Natural killer cell treated with Interleukin-12 subunit alpha and Interleukin-12 subunit beta and Interleukin-15 and Interleukin-18, amount 100 ng/mL, for 72 hours (primary cell): ENCODE measurements at places on chromosomes 7 and 10.

DNA sequence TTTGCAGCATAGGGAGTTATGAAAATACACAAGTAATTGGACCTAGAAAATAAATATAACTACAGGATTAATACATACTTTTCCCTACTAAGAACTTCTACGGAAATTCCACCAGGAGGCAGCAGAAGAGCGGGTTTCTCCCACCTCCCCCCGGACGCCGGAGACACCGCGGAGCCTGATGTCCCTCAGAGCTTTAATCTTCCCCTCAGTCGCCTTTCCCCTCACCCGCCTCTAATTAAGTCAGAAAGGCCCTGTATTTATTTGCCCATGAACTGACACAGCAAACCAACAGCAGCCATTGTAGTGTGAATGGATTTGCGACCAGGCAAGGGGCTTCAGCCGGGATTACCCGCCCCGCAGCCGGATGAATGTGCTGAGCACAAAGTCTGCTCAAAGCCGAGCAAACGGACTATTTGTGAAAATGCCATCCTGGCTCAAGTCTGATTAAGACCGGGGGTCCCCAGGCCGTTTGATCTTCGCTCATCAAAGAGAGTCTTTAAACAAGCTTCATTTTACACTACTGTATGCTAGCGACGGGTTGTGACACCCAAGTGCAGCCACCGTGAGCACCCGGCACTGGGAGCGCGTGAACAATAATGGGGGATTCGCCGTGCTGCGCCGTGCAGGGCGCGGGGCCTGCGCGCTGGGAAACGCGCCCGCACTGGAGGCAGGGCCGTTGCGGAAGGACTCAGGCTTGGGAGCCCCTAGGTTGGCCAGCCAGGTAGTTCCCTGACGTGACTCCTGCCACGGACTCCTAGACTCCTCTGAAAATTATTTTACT is 5.6 kb upstream of the DKK1 start:
- peaks cover 6% of the 10 kb centered on the region for H3K4me1 ChIP-seq
- H3K27ac ChIP-seq, result no peak overlapping the region
- H3K36me3 ChIP-seq, result peaks cover 4% of the 10 kb centered on the region

- H3K4me1 ChIP-seq, result peaks cover 7% of the 10 kb centered on the region
- H3K4me3 ChIP-seq, result no peak overlapping the region
- no peak for DNase-seq
- H3K27ac ChIP-seq, result no peak overlapping the region
- H3K27me3 ChIP-seq, result no peaks in the 10 kb centered on the region
- no peaks in the 10 kb centered on the region for H3K36me3 ChIP-seq
Observed at GRCh38 chr7:151748733-151749132, 128.2 kb downstream of the PRKAG2 start.

DNA sequence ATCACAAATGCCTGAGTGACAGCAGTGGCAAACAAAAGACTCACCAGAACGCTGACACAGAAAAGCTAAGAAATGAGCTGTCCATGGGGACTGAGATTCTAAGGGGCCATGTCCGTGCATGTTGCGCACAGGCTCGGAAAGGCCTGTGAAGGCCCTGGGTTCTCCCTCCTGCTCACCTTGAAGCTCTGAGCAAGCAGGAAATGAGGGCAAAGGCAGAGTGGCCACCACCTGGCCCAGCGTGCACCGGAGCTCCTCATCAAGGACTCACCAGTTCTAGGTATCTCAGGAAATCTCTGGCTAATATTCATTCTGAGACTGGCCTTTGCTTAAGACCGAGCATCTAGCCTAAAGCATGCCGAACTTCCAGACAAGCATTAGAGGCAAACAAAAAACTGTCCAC is 52.7 kb downstream of the MAD1L1 start:
- no peaks in the 10 kb centered on the region for H3K36me3 ChIP-seq
- H3K4me1 ChIP-seq, result no peaks in the 10 kb centered on the region
- H3K27me3 ChIP-seq, result no peaks in the 10 kb centered on the region
- no peak overlapping the region for H3K4me3 ChIP-seq
- no peak overlapping the region for H3K27ac ChIP-seq

DNA sequence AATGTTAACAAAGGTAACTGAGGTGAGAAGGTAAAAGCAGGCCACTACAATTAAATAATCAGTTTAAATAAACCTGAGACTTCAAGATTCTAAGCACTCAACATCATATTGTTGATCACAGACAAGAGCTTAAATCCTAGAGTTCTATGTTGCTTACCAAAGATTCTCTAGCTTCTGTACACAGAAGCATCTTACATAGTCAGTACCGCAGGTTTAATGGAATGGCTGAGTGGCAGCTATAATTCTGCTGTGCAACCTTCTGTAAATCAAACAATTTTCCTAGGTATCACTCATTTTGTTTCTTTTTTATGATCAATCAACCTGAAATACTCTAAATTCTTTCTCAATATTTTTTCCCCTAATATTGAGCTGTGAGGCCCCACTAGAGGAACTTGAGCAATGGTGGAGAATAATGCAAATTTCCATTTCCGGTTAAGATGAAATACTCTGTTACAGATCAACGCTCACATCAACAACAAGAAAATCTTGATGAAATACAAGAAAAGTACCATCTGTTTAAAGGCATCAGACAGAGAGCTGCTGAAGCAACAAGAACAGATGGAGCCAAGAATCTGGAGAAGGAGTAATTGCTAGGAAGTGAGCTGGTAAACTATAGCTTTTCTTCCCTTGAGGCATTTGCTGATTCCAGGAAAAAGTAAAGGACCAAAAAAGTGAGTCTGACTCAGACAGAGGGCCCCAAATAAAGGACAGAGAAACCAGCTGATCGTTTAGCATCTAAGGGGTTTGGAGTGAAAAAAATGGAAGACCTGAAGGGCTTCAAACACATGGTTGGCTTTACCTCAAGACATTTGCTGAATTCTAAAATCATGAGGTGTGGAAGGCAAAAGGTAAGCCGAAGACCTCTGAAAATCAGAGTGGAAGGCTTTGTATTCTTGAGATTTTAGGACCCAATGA is 22.6 kb downstream of the PNPLA8 start:
- DNase-seq, result no peak
- no peak overlapping the region for H3K4me3 ChIP-seq
- peaks cover 6% of the 10 kb centered on the region for H3K4me1 ChIP-seq
- peaks cover 7% of the 10 kb centered on the region for H3K36me3 ChIP-seq

GRCh38 chr7:116836048-116836447 is 26.3 kb upstream of the CAPZA2 start:
- no peak overlapping the region for H3K27ac ChIP-seq
- DNase-seq, result no peak

DNA sequence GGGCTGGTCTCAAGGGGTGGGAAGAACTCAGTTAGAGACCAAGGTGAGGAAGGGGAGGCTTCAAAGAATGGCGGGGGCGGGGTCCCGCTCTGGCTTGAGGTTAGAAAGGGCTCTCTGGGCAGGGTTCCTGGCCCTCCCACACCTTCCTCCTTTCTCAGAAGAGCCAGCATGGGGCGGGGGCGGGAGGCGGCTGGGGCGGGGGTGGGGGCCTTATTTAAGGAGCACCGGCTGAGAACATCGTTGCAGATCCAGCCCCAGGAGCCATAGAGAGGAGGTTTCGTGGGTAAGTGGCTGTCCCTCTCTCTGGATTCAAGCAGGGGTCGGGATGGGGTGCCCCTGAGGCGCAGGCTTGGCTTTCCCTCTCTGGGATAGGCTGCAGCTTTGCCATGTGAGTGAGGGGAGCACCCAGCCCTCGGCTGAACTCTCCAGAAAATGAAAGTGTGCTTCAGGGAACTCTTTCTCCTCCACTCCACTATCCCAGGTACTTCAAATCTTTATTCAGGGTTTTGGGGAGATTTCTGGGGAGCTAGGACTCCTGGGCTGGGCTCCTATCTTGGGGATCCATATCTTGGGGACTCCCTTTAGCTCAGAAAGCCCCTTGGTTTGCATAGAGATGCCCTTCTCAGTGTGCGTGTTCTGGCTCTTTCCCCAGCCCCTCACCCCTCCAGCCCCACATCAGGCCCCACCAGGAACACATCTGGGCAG is 3.3 kb upstream of the CUEDC2 start:
- DNase-seq, result peak; percentile 79
- peak overlapping the region; percentile 90 for H3K27ac ChIP-seq
- H3K36me3 ChIP-seq, result no peaks in the 10 kb centered on the region
- H3K4me1 ChIP-seq, result peaks cover 66% of the 10 kb centered on the region
- H3K27me3 ChIP-seq, result no peaks in the 10 kb centered on the region

GRCh38 chr7:132258231-132258630 is 318.0 kb downstream of the PLXNA4 start:
- H3K27me3 ChIP-seq, result no peaks in the 10 kb centered on the region
- no peaks in the 10 kb centered on the region for H3K36me3 ChIP-seq
- no peak for DNase-seq
- H3K27ac ChIP-seq, result no peak overlapping the region
- H3K4me1 ChIP-seq, result no peaks in the 10 kb centered on the region

DNA sequence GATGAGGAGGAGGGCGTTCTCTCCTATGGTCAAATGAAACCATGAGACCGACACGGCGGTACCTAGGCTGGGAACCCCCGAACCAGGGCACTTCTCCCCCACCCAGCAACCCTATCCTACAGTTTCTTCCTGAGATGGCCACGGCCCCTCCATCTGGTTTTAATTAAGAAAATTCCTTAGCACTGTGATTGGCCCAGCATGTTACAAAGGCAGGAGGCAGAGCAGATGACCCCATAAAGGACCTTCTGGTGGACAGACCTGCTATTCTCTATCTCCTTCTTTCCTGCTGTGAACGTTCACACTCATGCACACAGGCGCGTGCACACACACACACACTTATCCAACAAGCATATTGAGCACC is 129.4 kb downstream of the RGS10 start:
- no peaks in the 10 kb centered on the region for H3K36me3 ChIP-seq
- no peak for DNase-seq
- no peaks in the 10 kb centered on the region for H3K27me3 ChIP-seq
- no peak overlapping the region for H3K4me3 ChIP-seq
- no peak overlapping the region for H3K27ac ChIP-seq

GRCh38 chr7:1151156-1151555 is 8.8 kb downstream of the ZFAND2A start:
- no peaks in the 10 kb centered on the region for H3K4me1 ChIP-seq
- no peak overlapping the region for H3K27ac ChIP-seq
- no peak overlapping the region for H3K4me3 ChIP-seq
- H3K27me3 ChIP-seq, result no peaks in the 10 kb centered on the region

DNA sequence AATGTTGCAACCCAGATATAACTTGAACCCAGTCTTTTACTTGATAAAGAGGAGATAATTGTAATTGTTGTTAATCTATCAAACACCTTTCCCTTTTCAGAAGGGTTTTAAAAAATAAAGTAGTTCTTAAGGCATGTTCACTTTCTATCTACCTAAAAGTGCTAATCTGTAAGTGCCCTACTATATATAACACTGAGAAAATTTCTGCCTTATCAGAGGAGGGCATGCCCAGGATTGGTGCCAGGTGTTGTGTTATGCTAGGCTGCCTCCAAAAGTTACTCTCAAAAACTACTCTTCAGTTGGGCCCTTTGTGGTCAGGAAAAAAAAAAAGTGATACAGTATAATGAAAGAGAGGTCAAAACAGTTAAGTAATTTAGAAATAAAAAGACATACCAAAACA is 36.3 kb downstream of the SMNDC1 start:
- no peak for DNase-seq

DNA sequence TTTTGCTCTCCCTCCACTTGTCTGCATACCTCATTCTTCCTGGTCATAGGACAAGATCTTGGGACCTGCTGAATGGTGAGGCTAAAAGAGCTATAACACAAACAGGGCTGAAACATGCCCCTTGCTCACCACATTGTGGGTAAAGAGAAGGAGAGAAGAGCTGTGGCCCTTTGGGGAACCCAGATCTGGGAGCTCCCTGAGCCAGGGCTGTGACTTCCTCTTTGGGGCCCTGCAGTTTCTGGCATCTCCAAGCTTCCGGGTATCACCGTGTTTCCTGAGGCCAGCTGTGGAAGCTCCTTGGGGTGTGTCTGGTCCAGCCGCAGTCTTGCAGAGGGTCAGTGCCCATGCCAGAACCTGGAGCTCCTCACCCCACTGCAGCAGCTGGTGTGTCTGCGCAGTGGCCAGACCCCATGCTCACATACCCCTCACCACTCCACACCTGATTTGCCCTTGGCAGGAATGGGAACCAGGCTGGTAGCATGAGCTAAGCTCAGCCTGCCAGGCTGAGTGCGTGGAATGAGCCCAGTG is 34.0 kb downstream of the DKK1 start:
- no peak for DNase-seq
- no peaks in the 10 kb centered on the region for H3K4me1 ChIP-seq
- H3K36me3 ChIP-seq, result no peaks in the 10 kb centered on the region
- no peak overlapping the region for H3K4me3 ChIP-seq
- no peaks in the 10 kb centered on the region for H3K27me3 ChIP-seq

DNA sequence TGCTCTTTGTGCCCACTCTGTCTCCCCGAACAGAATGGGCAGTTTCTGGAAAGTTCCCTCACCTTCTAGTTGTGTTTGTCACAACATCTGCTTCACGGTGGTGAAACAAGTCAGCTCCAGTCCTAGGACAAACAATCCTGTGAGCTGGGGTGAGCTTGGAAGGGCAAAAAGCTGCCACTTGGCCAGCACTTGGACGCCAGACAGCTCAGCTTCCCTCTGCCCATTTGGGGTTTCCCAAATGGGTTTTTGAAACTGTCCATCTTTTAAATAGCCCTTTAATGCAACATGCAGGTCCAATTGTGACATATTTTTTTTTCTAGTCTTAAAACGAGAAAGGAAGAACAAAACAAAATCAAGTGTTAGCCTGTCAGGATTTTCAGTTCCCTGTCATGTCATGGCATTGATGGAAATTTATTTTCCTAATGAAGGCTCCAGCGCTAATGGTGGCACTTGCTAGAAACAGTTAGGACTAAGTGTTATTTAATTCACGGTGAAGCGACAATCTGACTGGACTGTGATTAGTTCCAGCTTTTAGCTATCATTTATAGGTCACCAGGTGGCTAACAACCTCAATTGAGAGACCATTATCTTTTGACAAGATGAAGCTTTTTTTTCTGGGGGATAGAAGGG is 181.7 kb downstream of the MYOF start:
- no peaks in the 10 kb centered on the region for H3K36me3 ChIP-seq
- no peaks in the 10 kb centered on the region for H3K27me3 ChIP-seq
- no peak overlapping the region for H3K27ac ChIP-seq
- H3K4me1 ChIP-seq, result no peaks in the 10 kb centered on the region
- no peak overlapping the region for H3K4me3 ChIP-seq

DNA sequence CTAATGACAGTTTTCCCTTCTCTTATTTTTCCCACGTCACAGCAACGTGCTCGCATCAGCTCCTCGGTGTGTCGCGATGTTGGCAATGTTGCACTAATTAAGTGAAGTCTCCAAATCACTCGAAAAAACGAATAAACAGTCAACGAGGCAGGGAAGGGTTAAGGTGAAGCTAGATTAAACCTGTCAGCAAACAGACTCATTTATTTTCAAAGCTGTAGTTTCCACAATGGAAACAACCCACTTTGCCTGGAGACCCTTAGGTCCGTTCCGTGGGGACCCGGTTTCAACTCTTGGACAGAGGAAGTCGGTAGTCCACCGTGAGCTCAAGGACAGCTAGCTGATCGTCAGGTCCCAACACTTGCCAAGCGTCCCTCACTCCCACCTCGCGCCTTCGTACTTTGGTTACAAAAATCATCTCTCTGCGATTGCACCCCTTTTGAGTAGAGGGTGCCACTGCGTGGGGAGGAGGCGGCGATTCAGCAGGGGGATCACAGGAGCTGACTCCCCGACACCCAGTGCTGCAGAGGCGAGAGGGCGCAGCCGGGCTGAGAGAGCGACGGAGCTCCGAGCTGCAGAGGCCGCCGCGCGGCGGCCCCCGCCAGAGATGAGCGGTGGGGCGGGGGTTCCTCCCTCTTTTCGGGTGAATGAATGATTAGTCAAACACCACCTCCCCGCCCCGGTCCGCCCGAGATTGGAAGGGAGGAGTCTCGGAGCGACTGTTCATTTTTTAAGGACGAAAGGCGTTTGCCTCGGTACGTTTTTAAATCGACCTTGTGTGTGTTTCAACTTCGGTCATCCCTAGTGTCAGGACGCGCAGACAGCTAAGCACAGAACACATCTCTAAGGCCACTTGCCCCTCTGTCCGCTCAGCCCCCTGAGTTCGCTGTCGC is 1.3 kb upstream of the BMPER start:
- H3K27ac ChIP-seq, result no peak overlapping the region
- H3K27me3 ChIP-seq, result peaks cover 69% of the 10 kb centered on the region
- peak overlapping the region; percentile 80 for H3K4me3 ChIP-seq
- H3K4me1 ChIP-seq, result peaks cover 6% of the 10 kb centered on the region
- H3K36me3 ChIP-seq, result no peaks in the 10 kb centered on the region
